ENCODE measurements at places on chromosomes 4 and X. TPM values are rescaled to one million over a fixed set of nuclear protein-coding genes. Genes with fewer than 3 reads are reported as not detected.

Gene SPANXN4
- not detected for total RNA-seq

Gene ELOVL6
- total RNA-seq: 4.4 TPM

Gene RBMXL3
- not detected for total RNA-seq

Gene DMRTC1B
- total RNA-seq: not detected

Gene GPRASP1
- 2.5 TPM for total RNA-seq

Gene SGMS2
- 58.7 TPM for total RNA-seq

Gene CT45A1
- not detected for total RNA-seq

Gene MED12
- 45.8 TPM for total RNA-seq

Gene MBNL3
- 4.4 TPM for total RNA-seq

Gene MAOA
- total RNA-seq: 7.4 TPM

Gene ZFYVE28
- total RNA-seq: 6.3 TPM

Gene CT47B1
- total RNA-seq: not detected

Gene DUSP9
- 10.7 TPM for total RNA-seq

Gene ARL9
- 0.29 TPM for total RNA-seq

Gene MND1
- total RNA-seq: 7.9 TPM

Gene XK
- 7.7 TPM for total RNA-seq
